Brain (organoid and tissue), 16 donors: ENCODE measurements at places on chromosomes 6 and 20. TPM values are rescaled to one million over a fixed set of nuclear protein-coding genes. Genes with fewer than 3 reads are reported as not detected.
A peak's percentile ranks its signal among the peaks of the same experiment; 100 is the strongest.

DNA sequence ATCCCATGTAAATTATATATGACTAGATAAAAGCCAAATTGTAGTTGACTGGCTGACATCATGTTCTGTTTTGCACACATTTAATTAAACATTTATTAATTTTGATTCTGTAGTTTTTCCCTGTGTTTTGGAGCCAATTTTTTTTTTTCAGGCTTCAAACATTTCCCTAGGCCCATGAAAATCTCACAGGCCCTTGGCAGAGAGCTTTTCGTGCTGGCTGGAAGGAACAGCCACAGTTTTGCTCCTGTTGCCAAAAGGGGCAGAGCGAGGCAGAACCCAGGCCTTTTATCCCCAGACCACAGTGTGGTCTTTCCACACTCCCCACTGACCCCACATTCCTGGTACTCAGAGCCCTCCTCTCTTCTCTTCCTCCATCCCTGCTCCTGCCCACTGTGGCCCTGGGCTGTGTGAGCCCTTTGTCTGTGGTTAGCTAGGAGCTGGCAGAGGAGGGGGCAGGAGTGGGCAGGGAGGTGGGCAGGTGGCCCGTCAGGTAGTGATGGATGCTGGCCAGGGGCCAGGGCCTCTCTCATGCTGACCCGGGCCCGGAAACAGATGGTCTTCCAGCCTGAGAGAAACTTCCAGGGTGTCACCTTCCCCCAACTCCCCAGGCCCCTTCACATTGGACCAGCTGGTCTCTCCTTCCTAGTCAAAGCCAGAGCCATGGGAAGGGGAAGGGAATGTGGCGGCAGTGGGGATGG is 19.4 kb upstream of the CCM2L start:
- peak; percentile 70 for DNase-seq

DNA sequence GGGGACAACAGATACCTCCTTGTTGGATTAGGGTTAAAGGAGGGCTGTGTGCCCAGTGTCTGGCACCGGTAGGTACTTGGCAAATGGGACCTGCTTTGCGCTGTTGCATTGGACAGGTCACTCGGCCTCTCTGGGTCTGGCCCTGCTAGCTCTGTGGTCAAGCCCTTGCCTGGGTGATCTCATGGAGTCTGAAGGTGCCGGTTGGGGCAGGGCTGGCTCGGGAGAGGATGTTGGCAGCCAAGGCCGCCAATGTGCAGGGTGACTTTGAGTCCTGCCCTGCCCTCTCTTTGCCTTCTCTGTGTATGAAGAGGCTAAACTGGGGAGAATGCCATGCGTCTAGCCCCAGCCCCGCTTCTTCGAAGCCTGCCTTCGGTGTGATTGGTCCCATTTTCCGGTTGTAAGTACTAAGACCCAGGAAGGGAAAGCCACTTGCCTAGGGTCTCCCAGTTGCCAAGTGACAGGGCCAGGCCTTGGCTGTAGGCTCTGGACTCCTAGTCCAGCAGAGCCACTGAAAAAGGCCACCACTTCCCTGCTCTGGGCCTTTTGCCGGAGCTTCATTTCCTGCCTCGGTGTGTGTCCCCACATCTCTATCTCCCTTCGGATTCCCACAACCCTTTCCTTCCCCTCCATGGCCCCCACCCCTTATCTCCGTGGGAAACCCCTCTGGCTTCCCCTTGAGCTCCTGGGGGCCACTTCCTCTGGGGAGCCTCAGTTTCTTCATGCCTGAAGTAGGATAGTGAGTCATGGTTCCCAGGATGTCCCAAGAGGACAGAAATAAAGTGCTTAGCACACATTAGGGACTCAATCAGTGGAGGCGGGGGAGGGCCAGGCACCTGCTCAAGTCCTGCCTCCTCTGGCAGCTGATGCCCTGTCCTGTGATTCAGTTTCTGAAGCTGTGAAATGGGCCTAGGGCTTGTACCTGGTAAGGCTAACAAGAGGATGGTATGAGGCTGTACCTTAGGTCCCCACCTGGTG is 3.9 kb downstream of the SRC start:
- DNase-seq, result no peak

The CPXM1 gene
- polyA plus RNA-seq, result 12.3 TPM

GRCh38 chr20:38230253-38230551 is 30.3 kb downstream of the KIAA1755 start:
- no peak for DNase-seq

- no peak for DNase-seq
These were observed 168.7 kb downstream of the AIG1 start for GRCh38 chr6:143229400-143229799.

DNA sequence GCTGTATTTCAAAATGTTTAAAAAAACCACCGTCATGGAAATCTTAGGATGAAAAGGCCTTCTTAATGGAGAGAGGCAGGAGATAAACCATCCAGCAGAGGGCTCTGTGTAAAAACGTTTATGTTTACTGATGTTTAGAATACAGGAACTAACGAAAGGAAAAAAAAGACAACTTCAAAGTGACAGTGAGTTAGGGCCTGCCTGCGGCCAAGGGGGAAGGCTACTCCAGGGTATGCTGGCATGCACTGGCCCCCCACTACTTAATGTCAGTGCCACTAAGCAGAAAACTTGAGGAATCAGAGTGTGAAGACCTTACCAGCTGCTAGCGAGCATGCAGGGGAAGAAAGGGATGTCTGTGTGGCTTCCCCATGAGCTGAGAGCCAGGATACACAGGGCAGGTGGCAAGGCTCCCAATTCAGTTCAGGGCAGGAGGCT is 47.7 kb downstream of the AKAP7 start:
- peak; percentile 67 for DNase-seq

DNA sequence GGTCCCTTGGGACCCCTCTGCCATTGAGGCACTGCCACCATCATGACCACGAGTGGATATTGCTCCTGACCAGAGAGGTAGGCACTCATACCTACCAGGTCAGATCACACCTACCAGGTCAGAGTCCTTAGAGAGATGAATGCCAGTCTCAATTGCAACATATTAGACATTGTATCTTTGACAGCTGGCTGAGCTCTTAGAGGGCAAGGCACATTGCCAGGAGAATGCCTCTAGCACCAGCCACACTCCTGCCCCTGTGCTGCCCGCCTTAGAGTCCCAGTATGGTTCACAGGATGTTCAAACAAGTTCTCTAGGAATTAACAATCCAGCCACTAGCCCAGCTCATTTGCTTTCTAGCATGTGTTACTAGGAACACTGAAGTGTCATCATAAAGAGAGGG is 65.9 kb downstream of the TMEM244 start:
- DNase-seq, result no peak

DNA sequence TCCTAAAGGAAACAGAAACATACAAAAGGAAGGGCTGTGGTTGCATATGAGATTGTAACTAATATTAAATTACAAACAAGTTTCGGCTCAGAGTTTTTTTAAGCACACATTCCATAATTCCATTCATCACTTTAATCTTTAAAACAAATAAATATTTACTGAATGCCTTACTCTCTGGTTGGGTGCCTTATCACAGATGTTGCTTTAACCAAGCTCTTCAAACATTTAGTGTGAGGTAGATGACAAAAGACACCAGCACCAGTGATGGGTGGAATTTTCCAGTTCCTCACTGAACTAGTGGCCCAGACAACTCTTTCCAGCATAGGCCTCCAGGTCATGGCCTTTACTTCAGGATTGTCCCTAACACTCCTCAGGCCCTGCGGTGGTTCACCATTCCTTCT is 58.7 kb downstream of the ARHGAP18 start:
- no peak for DNase-seq

DNA sequence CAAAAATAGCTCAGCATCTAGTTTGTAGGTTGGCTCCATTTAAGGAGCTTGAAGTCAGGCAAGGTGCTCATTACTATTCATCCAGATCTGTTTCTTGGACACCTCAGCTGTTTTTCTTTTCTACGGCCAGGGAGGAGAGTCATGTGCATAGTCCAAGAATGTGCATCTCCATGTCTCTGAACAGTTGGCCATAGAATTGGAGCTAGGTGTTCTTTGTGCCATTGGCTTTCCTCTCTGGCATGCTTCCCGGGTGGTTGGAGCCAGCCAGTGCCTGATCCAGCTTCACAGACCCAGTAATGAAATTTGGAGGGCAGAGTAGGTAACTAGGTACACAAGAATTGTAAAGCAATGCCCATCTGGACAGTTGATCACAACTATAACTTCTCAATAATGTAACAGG is 21.6 kb downstream of the EYA4 start:
- no peak for DNase-seq

The TBXT gene
- not detected for polyA plus RNA-seq

DNA sequence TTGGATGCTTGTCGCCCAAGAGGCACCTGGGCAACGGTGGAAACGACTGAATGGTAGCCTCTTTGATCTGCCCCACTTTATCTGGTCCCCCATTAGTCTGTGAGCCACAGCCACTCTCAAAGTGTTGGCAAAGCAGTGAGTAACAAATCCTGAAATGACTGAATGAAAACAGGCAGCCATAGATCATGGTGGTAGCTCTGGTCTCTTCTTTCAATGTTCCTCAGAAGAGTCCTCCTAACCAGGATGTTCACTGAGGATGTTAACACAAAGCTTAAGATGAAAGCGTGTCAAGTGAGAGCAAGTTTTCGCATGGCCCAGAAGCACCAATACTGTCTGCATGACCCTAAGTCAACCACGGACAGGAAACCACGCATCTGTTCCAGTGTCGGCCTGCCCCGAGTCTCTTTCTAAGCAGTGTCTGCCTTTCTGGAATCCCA is 107.3 kb downstream of the IRF4 start:
- no peak for DNase-seq

The WFDC10B gene
- polyA plus RNA-seq, result not detected

- peak; percentile 94 for DNase-seq
These were observed 44.8 kb upstream of the SLC2A12 start for GRCh38 chr6:134097114-134097707.

DNA sequence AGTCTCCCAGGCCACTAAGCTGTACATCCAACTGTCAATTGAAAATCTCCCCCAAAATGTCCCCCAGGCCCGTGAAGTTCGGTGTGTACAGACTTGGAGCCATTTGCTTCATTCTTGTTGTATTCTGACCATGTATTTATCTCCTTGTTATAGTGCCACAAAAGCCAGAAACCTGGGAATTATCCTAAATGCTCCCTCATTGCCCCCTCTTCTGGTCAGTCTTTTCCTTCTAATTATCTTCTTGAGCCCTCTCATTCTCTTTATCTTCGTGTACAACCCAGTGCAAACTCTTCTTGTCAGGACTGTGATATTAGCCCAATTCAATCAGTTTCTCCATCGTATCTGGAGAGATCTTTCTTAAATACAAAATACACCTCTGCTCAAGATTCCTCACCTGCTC is 64.7 kb downstream of the RFX6 start:
- DNase-seq, result no peak

- DNase-seq, result no peak
These were observed 995.8 kb upstream of the FLRT3 start for GRCh38 chr20:15333170-15333569.

GRCh38 chr6:163436843-163437242 is 22.3 kb downstream of the QKI start:
- DNase-seq, result no peak

The MAFB gene
- polyA plus RNA-seq, result 2.7 TPM

- no peak for DNase-seq
These were observed 8.6 kb upstream of the LY6G5C start for GRCh38 chr6:31689249-31690110.

DNA sequence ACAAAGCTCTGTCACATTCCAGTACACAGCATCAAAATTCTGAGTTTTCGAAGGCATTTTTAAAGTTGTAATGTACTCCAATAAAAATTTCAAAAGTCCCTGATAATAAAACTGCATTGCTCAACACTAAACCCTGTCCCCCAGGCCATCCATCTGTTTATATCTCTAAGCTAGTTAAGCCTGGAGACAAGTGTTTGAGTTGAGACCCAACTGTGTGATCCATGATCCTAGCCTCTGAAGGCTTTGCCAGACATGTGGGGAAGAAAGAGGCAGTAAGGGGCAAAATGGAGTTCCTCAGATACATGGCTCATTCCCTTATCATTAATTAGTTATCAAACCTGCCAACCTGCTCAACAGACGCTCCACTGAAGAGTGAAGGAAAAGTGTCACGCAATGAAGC is 198.4 kb downstream of the ISM1 start:
- no peak for DNase-seq

- no peak for DNase-seq
These were observed 23.6 kb upstream of the HLA-E start for GRCh38 chr6:30465595-30466306.

GRCh38 chr6:16575655-16576054 is 185.6 kb downstream of the ATXN1 start:
- DNase-seq, result no peak

DNA sequence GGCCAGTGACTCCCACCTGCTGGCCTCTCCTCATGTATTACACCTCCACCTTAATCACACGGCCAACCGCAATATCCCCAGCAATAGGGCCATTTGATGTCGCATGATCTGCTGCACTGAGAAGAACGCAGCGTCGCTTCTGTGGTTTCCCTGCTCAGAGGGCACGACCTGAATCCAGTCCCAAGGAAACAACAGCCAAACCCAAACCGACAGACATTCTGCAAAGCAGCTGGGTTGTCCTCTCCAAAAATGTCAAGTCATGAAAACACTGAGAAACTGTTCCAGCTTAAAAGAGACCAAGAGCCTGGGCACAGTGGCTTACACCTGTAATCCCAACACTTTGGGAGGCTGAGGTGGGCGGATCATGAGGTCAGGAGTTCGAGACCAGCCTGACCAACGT is 7.5 kb upstream of the BPI start:
- no peak for DNase-seq

The TCP11 gene
- 1.4 TPM for polyA plus RNA-seq

The GABBR1 gene
- polyA plus RNA-seq, result 88.6 TPM

- DNase-seq, result no peak
These were observed 1.4 kb downstream of the PCED1A start for GRCh38 chr20:2838847-2839671.

- no peak for DNase-seq
These were observed at the start of gene TAAR1 for GRCh38 chr6:132659082-132659481. TSS of gene TAAR1 (minus strand) at chr6:132659182. CDS start at chr6:132646003, 13,179 bp downstream.

GRCh38 chr6:44782892-44783291 is 395.4 kb downstream of the CDC5L start:
- DNase-seq, result no peak

GRCh38 chr6:4940416-4940815 is 63.4 kb downstream of the RPP40 start:
- no peak for DNase-seq

The EDN1 gene
- polyA plus RNA-seq, result 5.1 TPM

DNA sequence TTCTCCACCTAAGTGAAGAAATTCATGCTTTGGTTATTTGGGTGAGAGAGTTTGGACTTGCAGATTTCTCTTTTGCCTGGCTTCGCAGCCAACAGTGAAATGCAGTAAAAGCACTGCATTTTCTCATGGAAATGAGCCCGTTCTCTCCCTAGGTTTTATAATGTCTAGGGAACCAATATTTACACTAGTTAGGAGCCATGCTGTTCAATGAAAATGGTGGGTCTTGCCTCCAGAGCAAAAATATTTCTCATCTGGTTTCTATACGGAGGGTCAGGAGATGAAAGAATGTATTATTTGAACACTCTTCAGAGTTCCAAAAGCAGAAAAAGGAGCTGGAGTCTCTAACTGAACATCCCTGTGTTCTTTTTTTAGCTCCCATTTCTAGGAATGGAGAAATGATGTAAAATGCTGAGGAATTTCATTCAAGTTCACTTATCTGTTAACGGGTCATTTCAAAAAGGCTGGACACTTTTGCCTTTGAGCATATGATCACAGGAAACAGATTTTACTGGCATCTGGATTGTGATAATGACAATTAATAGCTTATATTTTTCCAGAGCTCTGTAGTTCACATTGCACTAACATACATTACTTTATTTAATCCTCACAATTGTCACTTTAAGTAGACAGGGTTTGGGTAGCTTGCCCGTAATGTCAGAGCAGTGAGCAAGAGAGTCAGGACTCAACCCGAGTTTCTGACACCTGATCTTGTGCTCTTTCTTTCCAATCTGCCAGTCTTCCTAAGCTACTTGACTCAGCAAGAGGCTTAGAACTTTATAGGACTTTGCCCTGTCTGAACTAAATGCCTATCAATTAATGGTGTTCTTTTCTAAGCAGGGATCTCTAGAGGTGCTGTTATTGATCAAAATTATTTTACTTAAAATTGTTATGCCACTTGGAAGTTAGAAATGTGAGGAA is 78.0 kb downstream of the PPP1R14C start:
- DNase-seq, result peak; percentile 31
